ENCODE measurements at places on chromosomes 11 and 22.

DNA sequence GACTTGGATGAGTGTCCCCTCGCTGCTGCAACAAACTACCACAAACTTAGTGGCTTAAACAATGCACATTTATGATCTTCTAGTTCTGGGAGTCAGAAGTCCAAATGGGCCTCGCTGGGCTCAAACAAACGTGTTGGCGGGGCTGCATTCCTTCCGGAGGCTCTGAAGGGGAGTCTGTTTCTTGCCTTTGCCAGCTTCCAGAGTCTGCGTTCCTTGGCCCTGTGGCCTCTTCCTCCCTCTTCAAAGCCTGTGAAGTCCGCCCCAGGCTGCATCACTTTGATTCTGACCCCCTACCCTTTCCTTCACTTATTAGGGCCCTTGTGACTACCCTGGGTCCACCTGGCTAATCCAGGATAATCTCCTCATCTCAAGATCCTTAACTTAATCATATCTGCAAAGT, 80.3 kb upstream of the NECTIN1 start:
- DNase-seq, result no peak

- no peak for DNase-seq
Measured at GRCh38 chr22:32446321-32446720, 17.9 kb downstream of the BPIFC start.

DNA sequence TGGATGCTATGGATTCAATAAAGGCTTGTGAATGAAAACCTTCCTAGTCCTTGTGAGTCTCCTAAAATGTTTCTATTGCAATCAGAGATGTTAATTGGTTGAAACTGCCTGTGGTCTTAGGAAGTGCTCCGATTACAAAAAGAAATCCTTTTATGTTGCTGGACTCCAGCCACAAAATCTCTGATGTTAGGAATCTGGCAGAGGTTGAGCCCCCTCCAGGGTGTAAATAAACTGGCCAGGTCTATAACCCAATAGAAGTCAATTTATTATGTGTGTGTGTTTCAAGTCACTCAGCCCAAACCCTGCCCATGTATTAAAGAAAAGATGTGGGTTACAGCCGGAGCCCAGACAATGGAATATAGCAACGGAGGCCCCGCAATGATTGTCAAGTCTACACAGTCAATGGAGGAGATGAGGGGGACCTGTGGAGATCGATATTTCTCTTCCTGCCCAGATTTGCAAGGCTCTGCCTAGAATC, 218.1 kb upstream of the SORL1-AS1 start:
- DNase-seq, result no peak

DNA sequence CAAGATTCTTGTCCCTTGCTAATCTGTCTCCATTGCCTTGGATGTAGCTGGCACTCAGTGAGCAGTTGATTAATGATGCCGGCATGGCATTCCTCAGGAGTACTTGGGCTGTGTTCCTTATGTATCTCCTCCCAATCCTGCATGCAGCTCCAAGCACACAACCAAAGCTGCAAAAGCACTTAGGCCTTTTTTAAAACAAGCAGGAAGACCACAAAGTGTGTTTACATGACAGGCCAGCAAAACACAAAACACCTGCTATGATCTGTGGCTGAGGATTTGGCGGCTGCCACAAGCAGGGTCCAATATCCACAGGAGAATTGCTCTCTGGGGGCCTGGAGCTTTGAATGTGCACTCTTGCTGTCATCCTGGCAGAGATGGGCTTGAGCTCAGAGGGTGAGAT, 8.9 kb downstream of the ABTB2 start:
- peak; percentile 74 for DNase-seq

Measured in NCI-H2029 (cell line).